ENCODE measurements at places on chromosomes 7 and 10.

- no peak for DNase-seq
Observed at GRCh38 chr7:88132725-88133124, 87.1 kb downstream of the SRI start.

- DNase-seq, result no peak
Observed at GRCh38 chr10:3400348-3400747, 227.8 kb upstream of the PITRM1 start.

DNA sequence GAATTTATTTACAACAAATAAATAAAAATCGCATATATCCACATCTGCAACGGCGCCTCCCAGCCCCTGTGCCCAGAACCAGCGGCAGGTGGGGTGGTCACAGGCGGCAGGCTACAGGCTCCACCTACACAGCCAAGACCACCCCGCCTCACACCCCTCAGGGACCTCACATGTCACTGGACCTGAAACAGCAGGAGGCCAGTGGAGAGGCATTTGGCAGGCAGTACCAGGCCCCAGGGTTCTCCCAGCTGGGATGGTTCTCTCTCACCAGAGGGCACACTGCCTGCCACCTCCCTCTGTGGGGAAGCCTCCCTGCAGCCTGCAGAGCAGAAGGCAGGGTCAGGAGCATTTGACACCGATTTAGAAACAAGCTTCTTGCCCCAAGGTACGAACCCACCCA is 81.5 kb downstream of the MAD1L1 start:
- no peak for DNase-seq

GRCh38 chr7:92872701-92873100 is 36.3 kb upstream of the CDK6 start:
- no peak for DNase-seq

DNA sequence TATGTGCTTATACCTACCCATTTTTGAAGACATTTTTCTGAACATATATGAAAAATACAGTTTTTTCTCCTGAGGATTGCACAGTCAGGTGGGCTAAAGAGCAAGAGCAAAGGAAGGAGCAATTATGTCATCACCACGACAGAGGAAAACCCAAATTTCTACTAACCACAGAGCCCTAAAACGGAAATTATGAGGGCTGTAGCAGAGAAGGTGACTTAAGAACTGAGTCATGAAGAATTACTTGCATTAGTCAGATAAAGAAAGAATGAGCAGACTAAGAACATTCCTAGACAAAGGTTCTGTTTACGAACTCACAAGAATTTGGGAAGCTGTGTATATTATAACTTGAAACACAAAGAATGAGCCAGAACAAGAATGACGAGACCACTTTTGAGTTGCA is 974.4 kb downstream of the NXPH1 start:
- no peak for DNase-seq

DNA sequence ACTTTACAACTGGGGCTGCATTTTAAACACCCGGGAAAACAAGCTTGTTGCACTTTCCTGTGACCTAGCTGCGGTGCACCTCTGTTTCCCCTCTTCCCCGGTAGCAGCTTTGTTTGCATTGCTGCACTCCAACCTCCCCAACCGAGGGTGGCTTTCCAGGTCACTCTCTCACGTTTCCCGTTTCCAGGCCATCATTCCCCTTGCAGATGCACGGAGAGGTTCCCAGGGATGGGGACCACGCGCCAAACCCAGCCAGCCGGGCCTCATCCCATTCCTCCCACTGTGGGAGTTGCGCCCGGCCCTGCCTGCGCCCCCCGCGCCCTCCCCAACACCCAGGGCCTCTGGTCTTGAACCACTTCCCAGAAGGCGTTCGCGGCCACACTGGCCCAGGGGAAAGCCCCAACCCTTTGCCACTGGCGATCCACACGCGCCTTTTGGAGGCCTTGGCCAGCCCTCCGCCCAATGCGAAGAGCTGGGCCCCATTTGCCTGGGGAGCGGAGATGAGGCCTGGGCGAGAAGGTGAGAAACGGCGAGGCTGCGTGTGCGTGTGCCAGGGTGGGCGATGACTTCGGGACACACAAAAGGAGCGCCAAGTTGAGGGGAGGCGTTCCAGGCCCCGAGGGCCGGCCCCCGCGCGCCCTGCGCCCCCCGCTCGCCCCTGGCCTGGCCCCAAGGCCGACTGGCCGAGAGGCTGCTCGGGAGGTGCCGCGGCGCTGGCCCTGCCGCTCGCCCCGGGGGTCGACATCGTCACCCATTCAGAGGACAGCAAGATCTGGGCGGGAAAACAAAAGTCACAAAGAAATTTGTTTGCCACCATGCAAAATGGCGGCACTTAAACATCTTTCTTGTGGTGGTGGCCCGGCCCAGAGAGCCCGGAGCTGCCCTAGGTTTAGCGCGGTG is 15.9 kb downstream of the SKIDA1 start:
- DNase-seq, result no peak

- DNase-seq, result no peak
Observed at GRCh38 chr10:113282564-113282963, 270.3 kb upstream of the HABP2 start.

GRCh38 chr7:4233146-4233545 is 448.9 kb upstream of the FOXK1 start:
- DNase-seq, result no peak

DNA sequence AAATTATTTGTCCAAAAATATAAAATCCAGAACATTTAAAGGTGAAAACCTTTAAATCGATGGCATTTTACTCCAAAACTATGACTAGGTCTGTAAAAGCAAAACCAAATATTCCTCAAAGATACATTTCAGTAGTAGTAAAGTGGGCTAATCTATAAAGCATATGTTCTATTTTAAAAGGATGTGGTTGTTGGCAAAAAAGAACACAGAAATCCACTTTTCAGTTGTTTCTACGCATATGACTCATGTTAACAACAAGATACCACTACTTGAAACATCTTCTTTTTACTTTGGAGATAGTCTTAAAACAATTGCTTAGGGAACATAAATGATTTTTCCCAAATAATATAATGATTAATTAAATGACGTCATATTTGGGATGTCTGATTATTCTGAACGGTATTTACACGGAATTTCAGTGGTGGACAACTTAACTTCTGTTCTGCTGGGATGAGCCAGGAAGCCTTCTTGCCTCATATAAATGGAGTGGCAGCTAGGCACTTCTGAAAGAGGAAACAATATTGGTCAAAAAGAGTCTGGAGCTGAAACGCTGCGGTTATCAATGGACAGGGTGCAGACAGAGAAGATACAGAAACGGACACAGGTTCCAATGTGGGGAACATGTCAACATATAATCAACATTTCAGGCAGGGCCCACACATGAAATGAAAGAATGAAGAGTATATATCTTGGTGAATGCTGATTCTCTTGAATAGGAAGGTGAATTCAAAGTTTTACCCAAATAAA is 78.5 kb downstream of the ETV1 start:
- DNase-seq, result no peak

DNA sequence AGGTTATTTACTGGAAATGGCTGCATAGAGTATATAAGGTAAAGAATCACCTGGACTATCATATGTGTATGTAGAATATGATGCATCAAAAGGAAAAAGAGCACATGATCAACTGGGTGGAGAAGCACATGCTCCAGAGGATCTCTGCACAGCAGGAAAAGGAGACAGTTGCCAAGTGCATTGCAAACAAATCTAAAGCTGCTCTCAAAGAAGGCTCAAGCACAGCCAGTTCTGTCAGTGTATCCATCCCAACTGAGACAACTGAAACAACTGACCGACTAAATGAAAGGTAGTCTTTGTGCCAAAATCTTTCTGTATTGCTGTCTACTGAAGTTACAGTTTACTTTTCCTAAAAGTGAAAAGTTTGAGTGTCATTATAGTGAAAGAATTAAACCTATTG is 83.2 kb upstream of the SGCE start:
- DNase-seq, result no peak

DNA sequence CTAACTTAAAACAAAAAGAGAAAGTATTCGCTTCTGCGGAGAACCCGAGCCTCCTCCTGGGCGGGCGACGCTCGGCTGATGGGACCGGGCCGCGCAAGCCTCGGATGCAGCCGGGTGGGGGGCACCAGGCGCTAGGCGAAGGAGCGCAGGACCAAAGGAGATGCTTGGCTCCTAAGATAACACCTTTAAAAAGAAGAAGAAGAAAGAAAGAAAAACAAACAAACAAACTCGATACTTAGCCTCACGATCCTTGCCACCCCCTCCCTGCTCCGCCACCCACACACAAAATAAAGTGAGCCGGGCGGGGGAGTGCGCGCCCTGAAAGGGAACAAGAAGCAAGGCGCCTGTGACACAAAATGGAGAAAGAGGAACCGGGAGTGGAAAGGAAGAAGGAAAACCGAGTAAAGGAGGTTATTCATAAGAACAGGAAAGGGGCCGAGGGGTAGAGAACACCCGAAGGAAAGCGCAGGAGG is 34.0 kb upstream of the EBLN1 start:
- DNase-seq, result no peak

DNA sequence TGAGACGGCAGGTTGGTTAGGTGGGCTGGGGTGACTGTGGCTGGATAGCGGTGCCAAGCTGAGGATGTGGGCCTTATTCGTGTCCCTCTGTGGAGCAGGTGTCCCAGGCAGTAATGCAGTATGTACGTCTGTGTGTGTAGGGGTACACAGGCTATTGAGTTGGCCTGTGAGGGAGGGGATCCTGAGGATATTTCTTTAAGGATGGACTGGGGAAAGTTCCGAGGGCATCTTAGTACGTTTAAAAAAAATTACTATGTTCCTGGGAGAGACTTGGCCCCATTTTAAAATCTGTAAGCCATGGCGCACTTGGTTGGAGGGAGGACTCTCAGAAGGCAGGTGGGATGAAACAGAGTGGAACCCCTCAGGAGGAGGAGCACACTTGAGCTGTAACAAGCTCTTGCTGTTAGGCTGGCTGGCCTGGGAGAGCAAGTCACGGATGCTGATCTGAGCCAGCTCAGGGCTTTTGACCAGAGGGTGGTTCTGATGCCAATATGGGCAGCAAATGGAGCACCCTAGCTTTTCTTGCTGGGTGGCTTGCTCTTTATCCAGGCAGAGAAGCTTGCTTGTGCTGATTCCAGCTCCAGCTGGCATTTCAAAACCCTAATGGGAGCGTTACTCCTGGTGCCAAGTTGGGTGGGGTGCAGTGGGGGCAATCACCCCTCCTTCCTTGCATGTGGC is 765 bp downstream of the WBP1L start:
- DNase-seq, result no peak

- peak; percentile 75 for DNase-seq
Observed at GRCh38 chr7:44735403-44736165, 13.1 kb upstream of the ZMIZ2 start.

DNA sequence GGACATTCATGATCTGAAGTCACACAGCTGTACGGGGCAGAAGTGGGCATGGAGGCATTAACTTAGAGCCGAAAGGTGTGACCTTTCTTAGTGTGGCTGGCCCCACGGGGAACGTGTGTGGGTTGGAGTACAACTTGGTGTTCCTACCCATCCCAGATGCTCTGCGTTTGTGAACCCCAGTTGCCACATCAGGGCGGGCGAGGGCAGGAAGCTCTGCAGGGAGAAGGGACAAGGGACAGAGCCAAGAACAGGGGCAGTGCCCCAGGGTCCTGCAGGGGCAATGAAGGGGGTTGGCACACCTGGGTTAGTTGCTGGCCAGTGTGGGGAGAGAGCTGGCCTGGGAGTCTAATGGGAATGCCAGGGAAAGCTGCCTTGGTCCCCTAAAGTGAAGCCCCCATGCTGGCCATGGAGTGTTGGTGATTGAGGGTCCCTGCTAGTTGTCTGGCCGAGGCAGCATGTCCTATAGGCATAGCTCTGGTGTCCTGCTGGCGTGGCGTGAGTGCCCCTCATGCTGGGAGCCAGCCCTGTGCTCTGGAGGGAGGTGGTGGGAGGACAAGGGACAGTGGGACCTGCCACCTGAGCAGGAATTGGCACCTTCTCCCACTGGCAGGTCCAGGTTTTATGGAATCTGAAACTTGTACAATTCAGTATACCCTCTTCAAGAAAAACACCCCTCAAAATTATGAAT is 18.9 kb downstream of the HTRA1 start:
- no peak for DNase-seq

DNA sequence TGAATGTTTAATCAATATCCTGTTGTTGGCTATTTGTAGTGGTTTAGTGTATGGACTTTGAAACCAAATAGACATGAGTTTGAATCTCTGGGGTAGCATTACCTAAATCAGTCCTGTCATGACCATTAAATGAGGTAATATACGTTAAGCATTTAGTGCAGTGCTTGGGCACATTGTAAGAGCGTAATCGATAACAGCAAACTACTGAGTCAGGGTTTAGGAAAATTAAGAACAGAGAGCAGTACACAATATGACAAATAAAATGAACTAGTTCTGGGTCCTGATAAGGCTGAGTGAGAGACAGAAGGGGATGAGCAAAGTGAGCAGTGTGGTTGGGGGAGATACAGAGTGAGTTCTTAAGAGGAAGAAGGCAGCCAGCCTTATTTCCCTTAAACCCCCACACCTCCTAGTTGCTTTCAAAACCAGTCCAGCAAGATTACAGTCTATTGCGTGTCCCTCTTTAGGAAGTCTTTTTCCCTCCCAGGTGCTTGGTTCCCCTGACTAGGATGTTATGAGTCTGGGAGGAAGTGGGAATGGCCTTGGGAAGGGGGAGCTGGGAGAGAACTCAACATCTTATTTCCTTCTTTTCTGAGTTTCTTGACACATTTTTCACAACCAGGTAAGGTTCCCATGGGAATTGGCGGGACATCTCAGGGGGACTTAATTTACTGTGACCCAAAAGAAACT is 171.0 kb downstream of the SND1 start:
- no peak for DNase-seq

- no peak for DNase-seq
Observed at GRCh38 chr10:89975771-89976170, 274.4 kb downstream of the KIF20B start.

- DNase-seq, result no peak
Observed at GRCh38 chr10:51786016-51786683, 86.8 kb upstream of the CSTF2T start.

GRCh38 chr10:72010234-72010973 is 46.2 kb downstream of the CHST3 start:
- DNase-seq, result no peak

- no peak for DNase-seq
Observed at GRCh38 chr10:27134371-27134770, 19.8 kb downstream of the YME1L1 start.

DNA sequence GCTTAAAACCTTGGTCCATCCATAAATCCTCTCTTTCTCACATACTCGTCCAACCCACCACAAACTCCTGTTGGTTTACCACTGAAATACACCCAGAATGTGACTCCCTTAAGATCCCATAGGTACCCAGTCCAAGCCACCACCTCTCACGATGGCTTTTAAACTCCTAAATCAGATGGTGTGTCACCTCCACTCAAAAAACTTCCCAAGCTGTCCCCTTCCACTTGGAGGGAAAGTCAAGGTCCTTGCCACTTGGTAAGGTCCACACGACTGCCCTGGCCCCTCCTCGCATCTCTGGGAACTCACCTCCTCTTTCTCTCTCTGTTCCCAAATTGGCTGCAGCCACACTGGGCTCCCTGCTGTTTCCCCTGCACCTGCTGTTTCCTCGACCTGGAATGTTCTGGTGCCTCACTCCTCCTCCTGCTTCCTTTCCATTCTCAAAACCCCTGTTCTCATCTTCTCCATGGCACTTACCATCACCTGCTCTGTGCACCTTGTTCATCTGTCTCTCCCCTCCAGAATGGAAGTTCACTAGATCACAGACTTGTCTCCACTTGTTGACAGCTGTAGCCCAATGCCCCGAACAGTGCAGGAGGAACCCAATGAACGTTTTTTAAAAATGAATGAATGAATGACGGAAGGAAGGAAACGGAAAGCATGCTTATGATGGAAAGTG is 23.0 kb downstream of the ZFAND2A start:
- no peak for DNase-seq

- peak; percentile 20 for DNase-seq
Observed at GRCh38 chr10:91493313-91493712, 83.2 kb downstream of the HECTD2 start.

Data from AG09319 (cell line).